ENCODE measurements at places on chromosomes 11 and 22.

DNA sequence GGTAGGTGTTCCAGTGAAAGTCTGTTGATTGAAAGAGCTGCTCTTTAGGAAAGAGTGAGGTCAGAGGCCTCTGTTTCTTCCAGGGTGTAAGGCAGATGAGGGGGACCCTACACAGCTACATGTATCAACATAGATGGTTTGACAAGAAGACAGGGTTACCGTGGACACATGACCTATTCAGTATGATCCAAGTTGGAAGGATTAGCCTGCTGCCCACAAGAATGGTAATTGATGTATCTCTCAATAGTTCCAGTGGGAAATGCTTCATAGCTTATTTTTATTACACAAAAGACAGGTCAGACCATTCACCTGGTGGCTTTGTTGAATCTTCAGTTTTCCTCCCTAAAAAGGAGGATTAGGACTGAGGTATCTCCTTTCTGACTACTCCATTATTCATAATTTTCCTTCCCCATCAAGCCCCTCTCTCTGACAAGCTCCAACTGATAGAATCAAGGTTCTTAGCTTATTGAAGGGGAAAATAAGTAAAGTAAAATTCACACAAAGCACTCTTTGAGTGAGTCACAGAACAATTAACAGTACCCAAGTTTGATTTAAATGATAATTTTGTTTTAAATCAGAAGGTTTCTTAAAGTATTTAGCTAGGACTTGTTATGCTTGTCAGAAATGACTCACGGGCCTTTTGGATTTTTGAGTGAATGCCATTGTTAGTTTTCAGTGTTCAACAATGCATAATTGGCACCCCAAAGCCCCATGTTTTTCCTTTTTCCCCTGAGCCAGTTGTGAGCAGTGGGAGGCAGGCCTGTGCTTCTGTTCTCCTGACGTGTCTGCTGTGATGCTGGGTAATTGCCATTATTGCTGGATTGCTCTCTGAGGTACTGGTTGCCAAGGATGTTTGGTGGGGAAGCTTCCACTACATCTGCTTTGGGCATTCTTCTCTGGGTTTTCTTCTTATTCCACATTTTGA is 373.2 kb downstream of the DDX10 start:
- DNase-seq = no peak

DNA sequence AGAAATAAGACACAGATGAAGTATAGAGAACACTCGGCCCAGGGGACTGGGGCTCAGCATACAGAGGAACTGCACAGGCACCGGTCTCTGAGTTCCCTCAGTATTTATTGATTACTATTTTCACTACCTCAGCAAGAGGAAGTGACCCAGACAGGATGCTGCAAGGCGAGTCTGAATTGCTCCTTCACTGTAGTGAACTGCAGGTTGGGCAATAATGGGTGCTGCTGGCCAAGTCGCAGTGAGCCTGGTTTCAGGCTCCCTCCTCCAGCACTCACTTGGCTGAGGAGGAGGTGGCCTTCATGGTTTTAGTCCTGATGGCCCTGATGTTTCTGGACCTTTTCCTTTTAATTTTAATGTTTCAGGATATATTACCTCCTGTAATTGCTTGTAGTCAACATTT is 10.4 kb downstream of the OR52K2 start:
- no peak for DNase-seq

GRCh38 chr11:30317030-30317429 is 5.9 kb upstream of the ARL14EP start:
- DNase-seq = no peak

DNA sequence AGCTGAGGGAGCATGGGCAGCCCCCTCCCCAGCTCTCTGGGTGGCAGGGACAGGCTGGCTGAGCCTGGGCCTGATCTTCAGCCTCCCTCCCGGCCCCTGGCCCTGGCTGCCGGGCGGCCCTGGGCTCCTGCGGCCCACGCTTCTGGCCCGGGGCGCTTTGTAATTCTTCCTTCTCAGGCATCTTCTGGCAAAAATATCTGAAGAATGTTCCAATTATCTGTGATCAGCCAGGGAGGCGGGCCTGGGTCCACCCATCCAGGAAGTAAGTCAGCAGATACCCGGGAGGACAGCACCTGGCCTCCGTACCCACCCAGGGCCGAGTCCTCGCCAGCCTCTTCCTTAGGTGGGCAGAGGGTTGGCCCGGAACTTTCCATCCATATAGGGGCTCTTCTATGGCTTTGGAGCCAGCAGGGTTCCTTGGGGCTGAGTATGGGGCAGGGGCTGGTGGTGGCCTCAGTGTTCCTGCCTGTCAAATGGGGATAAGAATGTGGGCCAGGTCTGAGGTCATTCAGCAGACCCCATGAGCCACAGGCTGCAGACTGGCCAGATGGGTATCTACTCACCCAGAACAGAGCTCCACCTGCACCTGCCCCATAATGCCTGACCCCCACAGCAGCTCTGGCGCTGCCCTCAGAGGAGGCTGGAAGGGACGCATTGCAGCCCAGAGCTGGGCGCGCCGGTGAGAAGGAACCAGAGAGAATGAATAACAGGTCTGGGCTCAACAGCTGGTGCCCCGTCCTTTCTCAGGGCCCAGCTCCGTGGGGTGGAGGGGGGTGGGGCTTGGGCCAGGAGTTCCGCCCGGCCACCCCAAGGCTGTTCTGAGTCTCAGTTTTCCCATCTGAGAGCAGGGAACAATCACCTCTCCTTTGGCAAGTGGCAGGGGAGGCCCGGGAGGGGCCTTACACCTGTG is 16.2 kb downstream of the WNT7B start:
- no peak for DNase-seq

- no peak for DNase-seq
Measured at GRCh38 chr11:35614939-35615569, 3.2 kb upstream of the FJX1 start.

- no peak for DNase-seq
Measured at GRCh38 chr11:36488096-36488495, 22.0 kb downstream of the TRAF6 start.

Data from stimulated activated CD4-positive, alpha-beta T cell treated with anti-CD3 and anti-CD28 coated beads, Interleukin-2, amount 100 ng/mL, for 24 hours (primary cell).